Breast epithelium (tissue), 4 donors: ENCODE measurements at places on chromosomes 6 and 20. TPM values are rescaled to one million over a fixed set of nuclear protein-coding genes. Genes with fewer than 3 reads are reported as not detected.

- DNase-seq: no peak
Observed at GRCh38 chr6:61586934-61587537, 699.0 kb downstream of the KHDRBS2 start.

- DNase-seq: no peak
Observed at GRCh38 chr6:85089255-85089654, 324.9 kb upstream of the TBX18 start.

The MCHR2 gene
- not detected for total RNA-seq

The IFNGR1 gene
- 207 TPM for total RNA-seq

The PLN gene
- 2.9 TPM for total RNA-seq

The NXT1 gene
- 42.9 TPM for total RNA-seq

- no peak for DNase-seq
Observed at GRCh38 chr6:51432481-51432880, 613.8 kb downstream of the TFAP2B start.

DNA sequence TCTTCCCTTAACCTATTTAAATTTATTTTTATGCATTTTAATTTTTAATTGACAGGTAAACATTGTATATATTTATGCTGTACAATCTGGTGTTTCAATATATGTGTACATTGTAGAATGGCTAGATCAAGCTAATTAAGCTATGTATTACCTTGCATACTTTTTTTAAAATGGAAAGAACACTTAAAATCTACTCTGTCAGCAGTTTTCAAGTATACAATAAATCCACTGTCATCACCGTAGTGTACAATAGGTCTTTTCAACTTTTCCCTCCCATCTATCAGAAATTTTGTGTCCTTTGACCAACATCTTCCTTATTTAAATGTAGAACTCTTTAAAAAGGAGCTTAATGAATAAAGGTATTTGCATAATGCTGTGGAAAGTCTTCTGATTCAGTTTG, 27.6 kb downstream of the RPS12 start:
- DNase-seq: no peak

- no peak for DNase-seq
Observed at GRCh38 chr6:38169977-38170526, 350.5 kb downstream of the ZFAND3 start.
